Frontal cortex (tissue), 4 donors: ENCODE measurements at places on chromosomes 12 and 14. TPM values are rescaled to one million over a fixed set of nuclear protein-coding genes. Genes with fewer than 3 reads are reported as not detected.

The PCNX4 gene
- 98.6 TPM for total RNA-seq

DNA sequence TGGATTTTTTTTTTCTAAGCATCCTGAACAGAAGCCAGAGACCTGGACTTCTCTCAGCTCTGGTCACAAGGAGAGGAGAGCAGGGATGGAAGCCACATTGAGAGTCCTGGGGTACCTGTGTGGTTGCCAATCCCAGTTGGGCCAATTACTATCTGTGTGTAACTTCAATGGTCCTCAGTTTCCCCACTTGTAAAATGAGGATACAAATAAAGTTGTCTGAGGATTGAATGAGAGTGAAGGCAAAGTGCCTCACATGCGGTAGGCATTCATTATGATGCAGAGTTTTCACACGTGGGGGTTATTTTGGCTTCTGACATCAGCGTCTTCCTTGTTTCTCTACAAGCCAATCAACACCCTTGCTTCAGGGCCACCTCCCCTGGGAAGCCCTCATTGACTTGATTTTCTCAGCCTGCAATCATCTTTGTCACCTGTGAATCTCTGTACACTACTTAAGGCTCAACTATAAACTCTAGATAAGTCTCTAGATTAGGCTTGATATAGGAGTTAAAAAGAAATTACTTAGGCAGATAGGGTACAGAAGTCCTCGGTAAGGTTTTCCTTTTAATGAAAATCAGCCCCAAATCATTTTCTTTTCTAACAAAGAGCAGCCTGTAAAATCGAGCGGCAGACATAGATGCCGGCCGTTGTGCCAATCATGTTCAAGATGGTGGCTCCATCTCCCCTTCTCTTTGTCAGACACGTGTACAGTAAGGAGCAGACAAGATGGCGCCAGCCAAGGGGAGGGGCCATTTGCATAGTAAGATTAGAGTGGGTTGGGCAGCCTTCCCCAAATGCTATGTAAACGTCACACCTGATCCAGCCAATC is 37.8 kb upstream of the FICD start:
- no peak for DNase-seq

The UNC79 gene
- 43.6 TPM for total RNA-seq

GRCh38 chr14:57492859-57493258 is 798 bp downstream of the CCDC198 start:
- DNase-seq = no peak

DNA sequence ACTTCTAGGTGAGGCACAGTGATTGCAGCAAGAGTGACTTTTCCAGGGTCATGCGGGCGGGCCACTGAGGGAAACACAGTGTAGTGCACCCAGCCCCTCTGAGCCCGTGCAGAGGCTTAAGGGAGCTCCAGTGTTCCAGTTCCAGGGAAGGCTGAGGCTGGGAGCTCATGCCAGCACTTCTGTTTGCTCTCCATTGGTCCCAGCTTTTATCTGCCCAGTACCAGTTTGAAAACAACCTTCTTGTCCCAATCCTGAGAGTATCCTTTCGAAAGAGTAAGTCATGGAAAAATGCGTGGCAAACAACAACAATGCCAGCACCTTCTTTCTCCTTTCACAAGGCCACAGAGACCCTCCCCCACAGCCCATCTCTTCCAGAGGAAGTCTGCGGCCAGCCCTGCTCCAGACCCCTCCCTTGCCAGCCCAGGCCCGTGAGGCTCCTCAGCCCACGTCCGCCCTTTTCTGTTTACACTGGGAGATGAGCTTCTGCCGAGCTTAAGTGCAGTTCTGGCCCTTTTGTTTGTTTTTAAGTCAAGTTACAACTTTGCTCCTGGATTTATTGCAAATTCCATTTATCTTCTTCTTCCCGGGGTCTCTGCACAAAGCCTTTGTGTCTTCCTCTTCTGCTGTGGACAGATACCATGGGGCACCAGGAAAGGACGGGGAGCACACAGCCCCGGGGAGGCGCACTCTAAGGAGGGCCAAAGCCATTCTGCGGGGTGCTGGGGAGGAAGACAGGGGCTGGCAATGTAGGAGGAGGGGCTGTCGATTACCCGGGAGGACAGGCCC is 185.6 kb downstream of the ZFP36L1 start:
- DNase-seq = no peak

GRCh38 chr14:75991753-75992152 is 6.2 kb downstream of the IFT43 start:
- DNase-seq = no peak

The RASSF3 gene
- 5.7 TPM for total RNA-seq
